ENCODE measurements at places on chromosomes 7 and 10. TPM values are rescaled to one million over a fixed set of nuclear protein-coding genes. Genes with fewer than 3 reads are reported as not detected.

GRCh38 chr7:106729720-106730385, 68.9 kb upstream of the CCDC71L start:
- peak; percentile 31 for DNase-seq

DNA sequence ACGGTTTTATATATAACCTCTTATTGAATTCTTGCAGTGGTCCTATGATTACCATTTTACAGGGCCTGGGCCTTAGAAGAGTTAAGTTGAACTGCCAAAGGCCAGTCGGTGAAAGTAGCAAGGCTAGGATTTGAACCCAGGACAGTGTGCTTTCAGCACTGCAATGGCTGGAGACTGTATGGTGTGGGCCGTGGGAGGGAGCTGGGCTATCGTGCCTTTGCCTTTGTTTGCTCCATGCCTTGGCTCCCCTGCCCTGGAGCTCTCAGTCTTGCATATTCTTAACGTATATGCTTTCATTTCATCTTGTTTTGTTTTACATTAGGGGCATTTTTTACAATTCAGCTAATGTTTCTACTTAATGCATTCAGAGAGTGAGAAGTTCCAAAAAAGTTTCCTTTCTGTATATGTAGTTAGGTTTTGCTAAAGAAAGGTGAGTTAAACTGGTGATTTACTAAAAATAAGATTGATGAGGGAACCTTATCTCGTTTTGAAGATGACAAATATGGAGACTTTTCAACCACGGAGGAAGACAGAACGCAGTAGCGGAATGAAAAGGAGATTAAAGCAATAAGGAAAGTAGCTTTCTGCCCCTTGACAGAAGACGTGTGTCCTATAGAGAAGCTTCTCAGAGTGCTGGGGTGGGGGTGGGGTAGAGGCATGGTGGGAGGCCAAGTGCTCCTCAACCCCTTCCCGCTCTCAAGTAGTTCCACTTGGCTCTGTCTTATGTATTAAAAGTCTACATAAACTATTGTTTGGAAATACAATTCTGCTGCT, 82.5 kb downstream of the RTKN2 start:
- no peak for DNase-seq

DNA sequence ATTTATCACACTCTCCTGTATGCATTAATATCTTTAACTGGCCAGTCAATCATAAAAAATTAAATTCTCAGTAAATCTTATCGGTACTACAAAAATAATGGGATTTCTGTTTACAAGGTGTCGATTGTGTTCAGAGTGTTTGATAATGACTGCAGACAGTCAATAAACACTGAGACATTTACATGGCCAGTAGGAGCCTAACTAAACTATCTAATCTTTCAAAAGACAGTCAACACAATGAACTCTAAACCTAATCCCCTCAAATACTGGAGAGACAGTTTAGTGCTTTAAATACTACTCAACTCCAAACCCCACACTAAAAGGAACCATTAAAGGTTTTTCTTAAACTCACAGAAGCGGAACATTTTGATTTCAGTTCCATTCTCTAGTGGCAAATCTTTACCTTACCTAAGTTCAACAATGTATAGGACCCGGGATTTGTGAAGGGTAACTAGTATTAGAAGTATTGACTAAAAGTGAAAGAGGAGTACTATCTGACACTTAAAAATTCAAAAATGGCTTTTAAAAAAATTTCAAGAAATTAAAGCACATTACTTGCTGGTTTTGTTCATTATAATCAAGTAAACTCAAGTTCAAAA, 37.3 kb upstream of the EXOC6 start:
- no peak for DNase-seq

DNA sequence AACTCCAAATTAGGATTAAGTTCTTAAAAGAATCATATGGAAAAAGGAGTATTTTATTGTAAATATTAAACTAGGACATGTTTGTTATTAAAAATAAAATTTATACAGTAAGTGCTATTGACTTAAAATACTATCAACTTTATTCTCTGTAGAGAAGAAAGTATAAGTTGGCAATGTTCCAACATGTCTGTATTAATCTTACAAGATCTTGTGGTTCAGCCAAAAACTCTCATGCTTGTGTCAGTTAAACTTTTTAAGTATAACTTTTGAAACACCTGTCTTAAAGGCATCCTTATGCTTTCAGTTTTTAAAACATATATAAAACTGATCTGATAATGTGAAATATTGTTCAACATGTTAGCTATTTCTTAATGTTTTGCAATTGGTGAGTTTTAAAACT, 160.7 kb downstream of the ZEB1 start:
- peak; percentile 21 for DNase-seq

DNA sequence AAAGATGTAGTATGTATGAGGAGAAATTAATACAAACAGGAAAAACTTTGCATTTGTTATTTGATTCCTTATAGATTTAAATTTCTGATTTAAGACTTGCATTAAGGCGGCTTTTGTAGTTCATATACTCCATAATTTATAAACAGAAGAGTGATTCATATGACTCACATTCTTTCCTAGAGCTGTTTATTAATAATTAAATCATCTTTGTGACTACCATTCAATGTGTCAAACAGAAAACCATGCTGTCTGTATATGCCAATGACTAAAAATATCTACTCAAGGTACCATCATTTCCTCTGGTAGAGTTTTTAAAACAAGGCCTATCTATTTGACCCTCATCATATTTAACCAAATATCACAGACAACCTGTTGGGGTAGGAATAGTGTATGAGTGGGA, 501.7 kb downstream of the PARD3 start:
- no peak for DNase-seq

Gene GTPBP10
- 2.3 TPM for polyA plus RNA-seq

Gene TWNK
- 4.3 TPM for polyA plus RNA-seq
